Renal cortical epithelial cell (primary cell): ENCODE measurements at places on chromosomes 16 and 17.

GRCh38 chr17:47929218-47930000 lies 12.0 kb upstream of the PNPO start:
- DNase-seq, result no peak

DNA sequence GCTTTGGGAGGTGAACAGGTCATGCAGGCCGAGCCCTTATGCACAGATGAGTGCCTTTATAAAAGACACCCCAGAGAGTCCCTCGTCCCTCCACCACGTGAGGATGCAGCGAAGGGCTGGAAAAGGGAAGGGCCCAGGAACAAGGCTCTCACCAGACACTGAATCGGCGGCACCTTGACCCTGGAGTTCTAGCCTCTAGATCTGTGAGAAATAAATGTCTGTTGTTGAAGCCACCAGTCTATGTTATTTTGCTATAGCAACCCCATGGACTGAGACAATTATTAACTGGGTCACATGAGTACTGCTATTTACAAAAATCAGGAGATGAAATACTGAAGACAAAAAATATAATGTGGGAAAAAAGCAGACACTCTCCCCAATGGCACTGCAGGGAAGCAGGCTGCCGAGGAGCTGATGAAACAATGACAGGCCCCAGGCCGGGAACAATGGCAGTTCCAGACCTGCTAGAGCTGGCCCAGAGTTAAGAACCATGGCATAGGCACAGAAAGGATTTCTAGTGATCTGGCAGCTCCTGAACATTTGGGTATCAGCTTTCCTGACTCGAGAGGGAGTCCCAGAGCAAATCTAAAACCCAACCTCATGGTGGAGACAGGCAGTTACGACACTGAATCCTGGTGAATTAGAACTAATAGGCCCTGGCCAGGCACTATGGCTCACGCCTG lies 17.8 kb upstream of the GGA2 start:
- peak; percentile 91 for DNase-seq

DNA sequence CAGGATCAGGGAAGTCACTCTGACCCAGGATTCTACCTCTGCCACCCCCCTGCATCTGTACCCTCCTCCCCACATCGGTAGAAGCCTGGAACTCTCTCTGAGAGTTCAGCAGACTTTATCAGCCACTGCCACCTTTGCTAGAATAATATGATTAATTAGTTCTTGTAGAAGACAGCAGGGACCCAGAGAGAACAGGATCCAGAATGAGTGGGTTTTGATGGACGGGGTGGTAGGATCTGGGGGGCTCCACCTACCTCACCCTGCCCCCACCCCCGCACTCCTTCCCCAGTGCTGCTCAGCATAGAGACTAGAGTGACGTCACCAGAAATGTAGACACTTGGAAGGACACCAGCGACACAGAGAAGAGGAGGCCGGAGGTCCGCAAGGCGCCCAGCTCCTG lies 33.5 kb downstream of the ABCC6 start:
- no peak for DNase-seq

DNA sequence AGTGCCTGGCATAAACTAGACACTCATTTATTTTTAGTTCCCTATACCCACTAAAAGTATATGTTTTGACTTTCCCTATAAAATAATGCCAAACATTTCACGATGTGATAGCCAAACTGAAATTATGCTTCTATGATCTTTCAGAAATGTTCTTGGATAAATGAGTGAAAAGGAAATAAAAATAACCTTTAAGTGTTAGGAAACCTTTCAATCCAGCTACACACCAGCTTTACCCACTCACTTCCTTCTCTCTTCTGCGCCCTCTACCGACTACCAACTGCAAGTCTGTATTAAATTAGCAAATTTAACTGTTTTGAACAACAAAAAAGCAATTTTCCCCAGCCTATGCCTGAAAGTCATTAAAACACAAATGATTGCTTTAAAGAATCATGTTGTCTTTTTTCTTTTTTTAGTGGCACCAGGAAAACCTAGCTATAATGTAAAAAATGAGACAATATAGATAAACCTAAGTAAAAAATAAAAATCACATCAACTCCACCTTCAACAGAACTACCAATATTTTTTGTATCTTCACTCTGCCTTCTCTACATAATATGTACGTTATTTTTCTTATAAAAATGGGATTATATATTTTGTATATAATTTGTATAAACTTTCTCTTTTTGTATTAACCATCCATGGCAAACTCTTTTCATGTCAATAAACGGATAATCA lies 13.2 kb upstream of the TMEM100 start:
- peak; percentile 61 for DNase-seq

DNA sequence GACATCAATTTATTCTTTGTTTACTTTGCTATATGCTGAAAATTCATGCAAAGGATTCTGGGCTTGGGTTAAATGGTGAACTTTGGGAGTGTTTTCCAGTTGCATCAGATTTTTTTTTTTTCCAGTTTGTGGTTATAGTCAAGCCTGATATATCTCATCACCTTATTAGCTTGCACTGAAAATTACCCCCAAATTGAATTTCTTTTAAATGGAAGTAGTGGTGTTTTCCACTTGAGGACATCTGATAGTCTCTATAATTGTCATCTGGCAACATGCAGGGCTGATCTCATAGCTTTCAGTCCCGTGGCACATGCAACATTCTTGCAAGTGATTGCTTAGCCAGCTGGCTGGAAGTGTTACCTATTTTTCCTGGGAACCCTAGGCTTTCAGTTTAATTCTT lies 4.7 kb upstream of the KRTAP3-1 start:
- DNase-seq, result no peak

GRCh38 chr17:27921599-27921998 lies 28.4 kb upstream of the LYRM9 start:
- DNase-seq, result no peak

GRCh38 chr16:24344784-24345183 lies 88.6 kb downstream of the CACNG3 start:
- no peak for DNase-seq

- no peak for DNase-seq
Measured at GRCh38 chr17:77373299-77374169, 232.8 kb downstream of the SEC14L1 start.

DNA sequence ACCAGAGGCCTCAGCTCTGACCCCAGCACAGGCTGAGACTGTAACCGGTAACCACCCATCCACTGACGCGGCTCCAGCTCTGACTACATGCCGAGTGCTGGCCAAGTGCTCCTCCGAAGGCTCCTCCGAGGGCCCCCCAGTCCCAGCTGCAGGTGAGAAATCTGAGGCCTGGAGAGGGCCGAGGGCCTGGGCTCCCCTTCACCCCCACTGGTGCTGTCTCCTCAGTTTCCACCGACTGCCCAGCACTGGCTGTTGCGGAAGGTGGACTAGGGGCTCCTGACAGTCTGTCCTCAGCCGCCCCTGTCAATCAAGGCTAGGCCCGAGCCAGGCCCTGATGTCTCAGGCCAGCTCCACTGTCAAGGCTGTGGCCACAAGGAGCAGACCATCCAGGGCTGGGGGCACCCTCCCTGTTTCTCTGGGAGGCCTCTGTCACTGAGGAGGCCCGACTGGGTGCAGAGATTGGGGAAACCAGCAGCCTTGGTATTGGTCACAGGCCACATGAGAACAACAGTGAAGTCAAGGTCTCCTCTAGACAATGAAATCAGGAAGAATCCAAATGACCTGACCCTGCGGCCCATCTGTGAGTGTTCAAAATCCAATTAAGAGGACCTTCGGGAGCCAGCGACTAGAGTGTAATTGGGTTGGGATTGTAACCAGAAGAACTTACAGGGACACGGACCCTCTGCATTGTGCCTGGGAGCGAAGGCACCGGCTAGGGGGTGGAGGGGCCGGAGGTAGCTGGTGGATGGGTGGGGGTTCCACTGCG lies 5.1 kb downstream of the TMEM235 start:
- DNase-seq, result no peak
